ENCODE measurements at places on chromosomes 7 and 10.

GRCh38 chr7:32609463-32609862, 114.2 kb downstream of the AVL9 start:
- no peak for DNase-seq

DNA sequence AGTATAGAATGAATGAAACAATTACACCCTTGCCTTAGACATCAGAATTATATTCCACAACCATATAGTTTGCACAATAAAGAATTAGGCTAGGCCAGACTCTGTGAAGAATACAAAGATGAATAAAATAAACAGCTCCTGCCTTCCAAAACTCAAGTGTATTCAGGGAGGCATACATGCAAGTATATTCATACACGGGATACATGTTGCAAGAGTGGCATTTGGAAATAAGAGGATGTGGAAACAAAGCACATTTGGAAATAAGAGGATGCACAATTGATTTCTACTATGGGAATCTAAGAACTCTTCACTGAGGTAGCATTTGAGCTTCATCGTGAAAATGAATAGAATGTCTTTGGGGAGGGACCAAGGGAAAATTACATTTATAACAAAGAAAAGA, 27.0 kb upstream of the TMEM26 start:
- DNase-seq, result no peak

DNA sequence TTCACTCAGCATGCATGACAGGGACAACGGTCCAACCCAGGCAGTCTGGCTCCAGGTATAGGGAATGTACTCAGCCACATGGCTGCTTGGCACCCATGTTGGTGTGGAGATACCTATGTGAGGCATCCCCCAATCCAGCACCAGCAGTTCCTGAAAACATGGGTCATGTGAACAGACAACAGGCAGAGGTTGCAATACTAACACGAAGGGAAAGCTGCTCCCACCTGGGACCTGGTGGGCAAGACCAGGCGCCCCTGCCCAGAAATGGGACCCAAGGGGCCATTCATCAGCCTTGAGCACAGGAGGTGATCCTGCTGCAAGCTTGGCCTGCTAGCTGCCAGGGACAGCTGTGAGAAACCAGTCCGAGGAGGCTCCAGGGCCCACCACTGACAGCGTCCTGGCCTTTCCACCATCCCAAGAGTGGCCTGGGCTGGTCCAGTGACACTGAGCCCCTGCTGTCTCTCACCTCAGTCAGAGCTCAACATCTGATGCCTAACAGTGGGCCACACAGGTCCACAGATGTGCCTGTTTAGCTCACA, 142.3 kb downstream of the ARHGAP22 start:
- no peak for DNase-seq

DNA sequence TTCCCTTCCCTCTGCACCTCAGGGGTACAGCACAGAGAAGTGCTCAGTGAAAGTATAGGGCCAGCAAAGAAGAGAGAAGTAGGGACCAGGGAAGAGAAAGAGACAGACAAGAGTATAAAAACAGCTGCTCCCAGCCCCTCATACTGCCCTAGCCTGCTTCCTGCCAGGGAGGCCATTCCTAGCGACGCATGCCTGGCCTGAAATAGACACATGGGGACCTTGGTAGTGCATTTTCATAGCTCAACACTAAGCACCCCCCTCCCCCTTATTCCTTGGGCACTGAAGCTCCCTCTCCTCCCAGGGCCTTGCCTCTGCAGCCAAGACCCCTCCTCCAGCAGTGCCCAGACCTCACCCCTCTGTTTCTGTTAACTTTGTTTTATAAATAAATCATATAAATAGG, 64.7 kb downstream of the ZMIZ1 start:
- DNase-seq, result no peak

- DNase-seq, result no peak
These were observed 1.5 kb upstream of the SFMBT2 start for GRCh38 chr10:7412237-7412927.

- no peak for DNase-seq
These were observed 229.2 kb downstream of the GPAM start for GRCh38 chr10:111954386-111954785.

GRCh38 chr7:129067943-129068548, 13.1 kb upstream of the TNPO3 start:
- DNase-seq, result no peak
